KBM-7 (cell line): ENCODE measurements at places on chromosomes 13 and 19.

- no peak for DNase-seq
Observed at GRCh38 chr13:74866101-74866500, 615.9 kb downstream of the TBC1D4 start.

GRCh38 chr19:13154911-13155471 is 4.8 kb downstream of the IER2 start:
- DNase-seq, result peak; percentile 64

- no peak for DNase-seq
Observed at GRCh38 chr19:39181500-39182173, 15.1 kb upstream of the NCCRP1 start.

- no peak for DNase-seq
Observed at GRCh38 chr13:21077788-21078353, 16.5 kb upstream of the LATS2 start.
